ENCODE measurements at places on chromosomes 5 and 9.

GRCh38 chr9:4596165-4596922 lies 65.8 kb upstream of the PLPP6 start:
- no peak for DNase-seq

- DNase-seq = no peak
These were observed 221.0 kb upstream of the IER5L start for GRCh38 chr9:129398961-129399633.

DNA sequence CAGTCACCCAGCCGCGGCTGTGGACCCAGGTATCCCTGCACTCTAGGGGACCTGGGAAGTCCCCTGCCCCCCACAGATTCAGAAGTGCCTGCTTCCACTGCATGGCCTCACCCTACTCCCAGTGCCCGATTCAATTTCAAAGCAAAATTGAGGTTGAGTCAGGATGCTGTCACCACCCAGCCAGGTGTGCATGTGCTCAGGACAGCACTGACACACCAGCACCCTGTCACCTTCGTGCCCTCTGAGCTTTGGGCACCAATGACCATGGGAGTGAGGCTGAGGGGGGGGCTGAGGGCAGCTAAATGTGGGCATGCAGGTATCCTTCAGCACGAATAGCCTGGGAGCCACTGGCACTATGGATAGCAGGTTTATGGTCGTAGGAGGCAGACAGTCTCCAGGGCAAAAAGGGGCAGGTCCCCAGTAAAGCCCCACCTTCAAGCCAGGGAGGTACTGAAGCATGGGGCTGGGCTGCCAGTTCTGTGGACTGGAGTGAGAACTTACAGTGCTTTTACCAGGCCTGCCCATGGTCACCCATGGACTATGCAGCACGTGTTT lies 1151.6 kb upstream of the CDH6 start:
- DNase-seq = no peak

- no peak for DNase-seq
These were observed 251.8 kb downstream of the PBX3 start for GRCh38 chr9:125998837-125999503.

DNA sequence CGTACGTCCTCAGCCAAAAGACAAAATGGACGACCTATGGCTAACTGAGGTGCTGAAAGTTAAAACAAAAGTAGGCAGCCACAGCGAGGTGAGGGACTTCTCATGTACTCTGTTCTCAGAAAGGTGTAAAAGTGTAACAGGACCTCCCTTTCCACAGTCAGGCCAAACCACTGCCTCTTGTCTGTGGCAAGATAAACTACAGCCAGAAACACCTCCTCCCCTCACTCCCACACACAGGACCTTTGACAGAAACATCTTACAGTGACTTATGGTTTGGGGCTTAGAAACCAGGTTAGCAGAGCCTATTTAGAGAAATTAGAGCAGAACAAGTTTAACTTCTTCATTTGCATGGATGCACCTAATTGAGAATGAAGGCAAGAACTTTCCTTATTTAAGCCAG lies 499.1 kb upstream of the GRIN3A start:
- no peak for DNase-seq

- no peak for DNase-seq
These were observed 13.6 kb downstream of the NIPAL4 start for GRCh38 chr5:157473383-157474320.

DNA sequence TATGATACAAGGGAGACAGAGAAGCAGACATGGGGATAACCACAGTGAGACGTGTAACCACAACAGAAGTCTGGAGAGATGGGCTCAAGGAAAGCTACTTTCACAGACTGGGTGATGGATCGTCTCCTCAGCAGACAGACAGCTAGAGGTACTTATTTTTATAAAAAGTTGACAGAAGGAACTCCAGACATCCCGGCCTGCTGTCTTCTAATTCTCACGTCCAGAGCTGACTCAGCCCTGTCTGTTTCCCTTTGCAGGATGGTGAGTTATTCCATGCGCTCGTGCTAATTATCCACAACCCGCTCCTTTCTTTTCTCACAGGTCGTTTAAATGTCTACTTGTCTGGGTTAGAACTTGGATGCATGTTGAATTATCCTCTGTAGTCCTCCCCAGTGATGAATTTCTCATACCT lies 304.5 kb downstream of the CWC27 start:
- no peak for DNase-seq

DNA sequence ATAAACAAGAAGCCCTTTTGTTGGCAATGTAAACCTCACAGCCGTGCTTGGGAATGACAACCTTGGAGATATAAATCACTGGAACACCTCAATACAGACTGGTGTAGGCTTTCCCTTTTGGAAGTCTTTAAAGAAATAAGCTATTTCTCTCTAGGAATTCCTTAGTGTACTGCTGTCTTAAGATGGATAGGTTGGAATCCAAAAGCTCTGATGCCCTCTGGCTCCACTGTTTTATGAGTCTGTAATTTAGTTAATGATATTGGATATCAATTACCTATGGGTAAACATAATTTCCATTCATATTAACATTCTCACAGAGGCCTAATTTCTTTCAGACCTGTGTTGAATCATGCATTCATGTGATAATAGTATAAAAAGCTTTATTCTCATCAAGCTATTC lies 435.9 kb upstream of the MPDZ start:
- no peak for DNase-seq

DNA sequence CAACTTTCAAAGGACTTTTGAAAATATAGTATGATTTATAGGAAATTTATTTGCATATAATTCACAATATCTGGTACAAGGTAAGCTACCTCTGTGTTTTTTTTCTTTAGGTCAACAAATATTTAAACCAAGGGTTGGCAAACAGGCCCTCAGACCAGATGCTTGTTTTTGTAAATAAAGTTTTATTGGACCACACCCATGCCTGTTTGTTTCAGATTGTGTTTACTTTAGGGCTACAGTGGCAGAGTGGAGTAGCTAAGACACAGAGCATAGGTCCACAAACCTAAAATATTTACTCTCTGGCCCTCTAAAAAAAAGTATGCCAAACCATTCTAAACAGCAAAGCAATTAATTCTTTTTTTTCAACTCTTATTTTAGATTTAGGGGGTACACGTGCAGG lies 119.7 kb upstream of the CCDC152 start:
- DNase-seq = no peak

GRCh38 chr9:75964427-75964826 lies 74.0 kb downstream of the PCSK5 start:
- peak; percentile 89 for DNase-seq

GRCh38 chr5:110846398-110847001 lies 107.7 kb downstream of the SLC25A46 start:
- DNase-seq = no peak

- no peak for DNase-seq
These were observed 74.7 kb downstream of the THBS4 start for GRCh38 chr5:80109646-80110478.

DNA sequence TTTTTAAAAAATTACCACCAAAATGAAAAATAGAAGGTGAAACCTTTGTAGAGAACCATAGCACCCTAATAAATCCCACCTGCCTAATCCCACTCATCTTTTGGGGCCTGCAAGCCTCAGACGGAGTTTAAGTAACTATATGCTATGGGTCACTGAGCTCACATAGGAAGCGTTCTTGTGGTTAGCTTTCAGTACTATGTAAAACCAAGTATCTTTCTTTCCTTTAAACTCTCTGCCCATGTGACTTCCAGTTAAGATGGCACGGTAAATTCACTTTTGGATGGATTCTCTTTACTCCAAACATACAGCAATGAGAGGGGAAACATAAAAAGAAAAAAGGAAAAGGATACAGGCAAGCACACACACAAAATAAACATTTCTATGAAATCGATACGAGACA lies 50.9 kb downstream of the FANCC start:
- DNase-seq = no peak

DNA sequence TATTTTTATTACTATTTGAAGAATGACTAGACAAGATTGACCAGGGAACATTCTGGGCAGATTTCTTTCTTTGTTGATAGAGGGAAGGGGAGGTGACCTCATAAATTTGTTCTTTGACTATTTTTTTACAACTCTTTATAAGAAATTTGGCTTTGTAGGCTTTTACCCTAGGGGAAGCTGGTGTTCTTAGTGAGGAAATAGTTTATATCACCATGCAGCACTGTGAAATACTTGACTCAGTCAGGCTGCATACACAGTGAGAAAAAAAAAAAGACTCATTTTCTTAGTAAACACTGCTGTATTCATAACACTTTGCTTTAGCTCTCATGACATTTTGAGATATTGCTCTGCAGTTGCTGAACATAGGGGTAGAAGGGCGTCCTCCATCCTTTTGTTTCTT lies 336.6 kb upstream of the PIK3R1 start:
- no peak for DNase-seq

DNA sequence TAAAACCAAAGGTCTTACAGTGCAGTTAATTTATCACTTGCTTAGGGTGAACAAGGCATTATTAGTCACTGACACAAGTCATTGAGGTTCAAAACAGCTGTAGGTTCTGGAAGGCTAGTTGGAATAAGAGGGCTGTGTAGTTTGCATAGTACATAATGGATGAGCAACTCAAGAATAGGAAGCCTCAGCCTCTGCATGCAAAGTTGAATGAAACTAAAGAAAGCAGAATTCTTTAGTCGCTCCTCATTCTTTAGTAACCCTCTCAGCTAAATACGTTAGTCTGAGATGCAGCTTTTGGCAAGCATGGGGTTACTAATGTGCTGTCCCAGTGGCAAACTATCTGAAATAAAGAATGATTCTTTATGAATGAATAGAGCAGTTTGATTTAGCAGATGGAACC lies 74.2 kb downstream of the ADGRV1 start:
- DNase-seq = no peak

- DNase-seq = no peak
These were observed 360.2 kb downstream of the DEPDC1B start for GRCh38 chr5:60339691-60340201.

DNA sequence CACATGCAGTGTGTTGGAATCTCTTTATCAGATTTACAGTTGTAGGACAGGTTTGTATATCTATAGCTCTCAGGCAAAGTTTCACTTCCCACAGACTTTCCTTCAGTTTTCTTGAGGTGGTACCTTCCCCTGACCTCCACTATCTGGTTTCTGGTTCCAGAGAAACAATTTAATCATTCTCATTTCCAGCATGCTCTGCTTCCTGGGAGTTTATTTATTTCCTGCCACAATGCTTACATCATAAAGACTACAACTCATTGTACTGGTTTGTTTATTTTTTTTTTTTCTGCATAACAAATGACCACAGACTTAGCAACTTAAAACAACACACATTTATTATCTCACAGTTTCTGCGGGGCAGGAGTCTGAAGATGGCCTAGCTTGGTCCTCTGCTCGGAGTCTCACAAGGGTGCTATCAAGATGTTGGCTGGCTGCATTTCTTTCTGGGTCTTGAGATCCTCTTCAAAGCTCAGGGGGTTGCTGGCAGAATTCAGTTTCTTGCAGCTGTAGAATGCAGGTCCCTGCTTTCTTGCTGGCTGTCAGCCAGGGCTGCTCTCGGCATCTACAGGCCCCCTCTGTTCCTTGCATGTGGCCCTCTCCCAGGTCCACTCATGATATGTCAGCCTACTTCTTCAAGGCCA lies 247.7 kb downstream of the ENC1 start:
- DNase-seq = peak; percentile 70

- no peak for DNase-seq
These were observed 1.6 kb downstream of the SPACA9 start for GRCh38 chr9:132880324-132880661.

- DNase-seq = peak; percentile 69
These were observed 664.8 kb upstream of the ZNF608 start for GRCh38 chr5:125411071-125411743.

DNA sequence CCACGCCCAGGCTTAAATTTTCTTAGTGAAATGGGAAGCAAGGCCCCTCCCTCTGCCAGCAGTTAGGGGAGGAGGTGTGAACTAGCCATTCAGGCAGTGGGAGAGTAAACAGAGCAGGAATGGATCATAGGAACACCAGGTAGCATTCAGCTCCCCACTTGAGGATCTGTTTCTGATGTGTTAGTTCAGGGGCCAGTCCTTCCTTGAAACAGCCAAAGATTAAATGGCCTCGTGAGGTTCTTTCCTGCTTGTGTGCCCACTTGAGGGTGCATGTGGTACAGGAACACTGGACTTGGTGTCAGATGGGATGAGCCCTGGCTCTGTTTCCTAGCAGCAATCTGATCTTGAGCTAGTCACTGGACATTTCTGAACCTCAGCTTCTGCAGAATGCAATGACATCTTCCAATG lies 21.2 kb downstream of the FAXDC2 start:
- DNase-seq = no peak

DNA sequence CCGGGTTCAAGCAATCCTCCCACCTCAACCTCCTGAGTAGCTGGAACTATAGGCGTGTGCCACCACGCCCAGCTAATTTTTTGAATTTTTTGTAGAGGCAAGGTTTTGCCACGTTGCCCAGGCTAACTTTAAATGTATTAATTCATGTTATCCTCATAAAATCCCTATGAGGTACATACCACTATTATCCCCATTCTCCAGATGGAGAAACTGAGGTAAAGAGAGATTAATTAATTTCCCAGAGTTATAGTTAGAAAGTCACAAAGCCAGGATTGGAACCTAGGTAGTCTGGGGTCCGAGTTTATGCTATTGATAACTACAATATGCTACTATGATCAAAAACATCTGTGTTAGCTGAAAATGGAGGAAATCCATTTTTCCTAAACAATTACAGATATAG lies 31.9 kb upstream of the GOLPH3 start:
- DNase-seq = no peak

DNA sequence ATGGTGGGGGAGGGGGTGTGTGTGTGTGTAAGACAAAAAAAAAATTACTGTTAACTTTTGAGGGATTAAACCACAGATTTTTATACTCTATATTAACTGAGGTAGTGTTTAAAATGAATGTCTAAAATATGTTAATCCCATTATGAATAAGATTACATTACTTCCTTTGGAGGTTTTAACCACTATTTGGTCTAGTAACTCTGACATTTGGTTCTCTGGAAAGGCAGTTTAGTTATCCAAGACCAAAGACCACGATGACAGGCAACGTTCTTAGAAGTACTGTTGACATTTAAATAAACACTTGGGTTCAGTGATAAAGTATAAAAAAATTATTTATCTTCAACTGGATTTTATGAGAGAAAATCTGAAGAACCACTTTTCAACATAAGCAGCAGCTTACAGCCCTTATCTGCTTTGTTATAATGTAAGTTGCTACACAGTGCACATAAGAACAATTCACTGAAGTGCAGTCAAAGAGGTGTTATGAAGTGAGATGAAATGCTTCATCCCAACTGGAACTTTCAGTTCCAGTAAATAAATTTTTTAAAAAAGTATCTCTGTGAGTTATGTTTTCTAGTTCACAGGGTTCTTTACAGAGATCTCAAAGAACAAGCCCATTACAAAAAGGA lies 94.5 kb downstream of the OSMR start:
- DNase-seq = no peak

- DNase-seq = peak; percentile 94
These were observed 129.8 kb upstream of the IFNE start for GRCh38 chr9:21611891-21612290.

- DNase-seq = no peak
These were observed 63.0 kb upstream of the CDK20 start for GRCh38 chr9:88037285-88037845.

GRCh38 chr9:123990427-123990826 lies 21.1 kb upstream of the LHX2 start:
- DNase-seq = no peak

DNA sequence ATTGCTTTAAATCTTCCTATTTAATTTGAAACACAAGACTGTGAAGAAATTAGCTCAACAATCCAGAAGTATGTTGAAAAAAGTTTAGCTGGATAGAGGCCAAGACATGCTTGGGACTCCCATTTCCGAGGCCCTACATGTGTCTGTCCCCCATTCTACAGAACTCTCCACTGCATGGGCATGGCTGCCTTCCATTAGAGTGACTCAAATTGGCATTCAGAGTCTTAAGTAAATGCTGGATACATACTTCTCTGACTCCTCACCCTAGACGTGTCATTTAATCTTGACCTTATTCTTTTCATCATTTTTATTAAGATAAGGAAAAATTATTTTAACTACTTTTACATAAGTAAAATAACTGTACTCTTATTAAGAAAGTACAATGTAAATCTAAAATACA lies 530.4 kb upstream of the CDH9 start:
- DNase-seq = peak; percentile 9
